ENCODE measurements at places on chromosomes 7 and 10.

- DNase-seq, result no peak
These were observed 173.8 kb upstream of the SMIM30 start for GRCh38 chr7:113292105-113292504.

DNA sequence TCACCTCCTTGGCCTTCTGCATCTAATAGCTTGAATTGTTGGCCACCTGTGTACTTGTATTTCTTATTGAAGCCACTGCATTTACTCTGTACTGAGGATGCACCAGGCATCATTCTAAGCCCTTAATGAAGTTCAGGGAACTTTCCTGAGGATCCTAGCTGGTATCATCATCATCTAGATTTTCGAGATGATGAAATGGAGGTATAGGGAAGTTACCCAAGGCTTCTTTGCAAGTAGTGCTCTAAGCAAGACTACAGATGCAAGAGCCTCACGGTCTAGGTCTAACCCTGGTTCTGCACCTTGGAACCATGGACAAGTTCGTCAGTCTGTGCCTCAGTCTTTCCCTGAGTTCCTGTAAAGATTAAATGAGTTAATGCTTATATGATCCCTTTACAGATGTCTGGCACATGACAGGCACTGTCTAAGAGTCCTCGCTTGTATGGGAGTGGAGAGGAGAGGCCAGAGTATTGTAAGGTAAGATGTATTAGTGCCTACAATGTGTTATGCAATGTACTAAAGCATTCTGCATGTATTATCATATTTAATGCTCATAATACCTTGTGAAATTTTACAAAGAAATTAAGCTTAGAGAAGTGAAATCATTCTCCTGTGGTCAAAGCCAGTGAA lies 145.1 kb downstream of the KCNMA1 start:
- DNase-seq, result no peak

DNA sequence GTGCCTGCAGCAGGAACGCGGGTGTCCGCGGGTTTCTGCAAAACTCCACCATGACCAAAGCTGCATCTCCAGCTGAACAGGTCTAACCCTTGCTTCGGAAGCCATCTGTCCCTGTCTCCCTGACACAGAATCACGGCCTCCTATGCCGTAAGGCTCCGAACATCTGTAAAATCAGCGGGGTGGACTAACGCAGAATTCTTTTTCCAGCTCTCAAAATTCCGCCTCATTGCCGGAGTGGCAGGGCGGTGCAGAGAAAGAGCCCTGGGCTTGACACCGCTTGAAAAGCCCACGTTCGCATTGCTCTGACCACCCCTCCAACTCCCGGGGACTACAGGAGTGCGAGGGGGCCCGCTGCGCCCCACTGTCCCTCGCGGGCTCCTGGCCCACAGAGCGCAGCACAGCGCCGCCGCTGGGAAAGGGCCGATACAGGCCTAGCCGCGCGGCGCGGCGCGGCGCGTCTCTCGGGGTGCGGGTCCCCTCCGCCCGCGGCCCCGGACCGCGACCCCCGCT lies 409 bp downstream of the DNMBP start:
- DNase-seq, result peak; percentile 6

DNA sequence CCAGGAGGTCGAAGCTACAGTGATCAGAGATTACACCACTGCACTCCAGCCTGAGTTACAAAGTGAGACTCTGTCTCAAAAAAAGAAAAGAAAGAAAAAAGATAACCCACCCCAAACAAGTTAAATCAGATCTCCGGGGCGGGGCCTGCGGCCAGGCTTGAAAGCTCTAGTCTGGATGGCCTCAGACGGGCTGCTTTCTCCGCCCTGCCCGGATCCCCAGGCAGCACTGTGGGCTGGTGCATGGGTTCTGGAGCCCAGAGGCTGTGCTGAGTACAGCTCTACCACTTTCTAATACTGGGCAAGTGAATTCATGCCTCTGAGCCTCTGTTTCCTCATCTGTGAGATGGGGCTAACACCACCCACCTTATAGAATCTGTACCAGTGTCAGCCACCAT lies 83.7 kb downstream of the ZMIZ1 start:
- DNase-seq, result no peak

DNA sequence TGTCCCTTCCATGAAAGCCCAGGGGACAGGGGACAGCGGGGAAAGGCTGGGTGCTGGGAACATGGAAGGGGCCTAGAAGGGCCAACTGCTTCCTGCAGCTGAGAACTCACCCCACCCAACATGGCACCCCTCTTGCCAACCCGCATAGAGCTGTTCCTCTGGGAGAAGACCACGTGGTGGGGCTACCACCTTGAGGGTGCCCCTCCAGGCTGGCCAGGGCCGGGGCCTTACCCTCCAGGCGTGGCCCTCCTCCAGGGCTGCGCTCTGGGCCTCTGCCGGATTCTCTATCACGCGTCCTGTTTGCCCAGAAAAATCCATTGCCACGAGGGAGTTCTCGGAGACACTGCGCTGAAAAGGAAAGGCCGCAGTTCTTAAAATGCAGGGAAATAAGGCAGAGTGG lies 39.9 kb upstream of the DDC start:
- DNase-seq, result no peak

Data from stimulated activated CD4-positive, alpha-beta T cell treated with anti-CD3 and anti-CD28 coated beads, Interleukin-12 subunit alpha, Interleukin-12 subunit beta, amount 100 ng/mL, for 4 hours (primary cell).